ENCODE measurements at places on chromosomes 12 and 14.

GRCh38 chr14:103890821-103891666, 37.2 kb upstream of the TDRD9 start:
- no peak for DNase-seq

- DNase-seq, result no peak
Observed at GRCh38 chr12:54350743-54351142, 13.5 kb downstream of the GPR84 start.

- DNase-seq, result no peak
Observed at GRCh38 chr12:19794116-19794515, 354.8 kb downstream of the AEBP2 start.

DNA sequence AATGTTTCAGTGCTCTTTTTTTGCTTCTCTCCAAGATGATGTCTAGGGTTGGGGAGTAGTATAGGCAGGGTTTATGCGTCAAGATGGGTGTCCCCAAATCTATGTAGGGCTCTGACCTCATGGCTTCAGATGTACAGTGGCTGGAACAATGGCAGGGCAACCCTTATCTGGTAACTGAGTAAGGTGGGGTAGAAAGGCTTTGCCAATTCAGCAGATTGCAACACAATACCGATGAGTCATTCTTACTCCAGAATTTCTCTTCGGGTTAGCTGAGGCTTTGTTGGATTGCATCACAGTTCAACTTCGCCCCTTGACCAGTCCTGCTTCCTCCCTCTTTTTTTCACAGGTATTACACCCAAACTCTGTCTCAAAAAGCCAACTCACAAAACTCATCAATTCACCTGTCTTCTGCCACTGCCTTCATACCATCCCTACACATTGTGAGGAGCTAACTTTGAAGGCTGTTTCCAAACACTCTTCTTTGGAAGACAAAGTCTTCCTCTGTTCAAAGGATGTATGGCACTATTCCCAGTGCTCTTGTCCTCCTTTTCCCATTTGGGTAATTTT, 190.2 kb upstream of the CNOT2 start:
- DNase-seq, result peak; percentile 77

DNA sequence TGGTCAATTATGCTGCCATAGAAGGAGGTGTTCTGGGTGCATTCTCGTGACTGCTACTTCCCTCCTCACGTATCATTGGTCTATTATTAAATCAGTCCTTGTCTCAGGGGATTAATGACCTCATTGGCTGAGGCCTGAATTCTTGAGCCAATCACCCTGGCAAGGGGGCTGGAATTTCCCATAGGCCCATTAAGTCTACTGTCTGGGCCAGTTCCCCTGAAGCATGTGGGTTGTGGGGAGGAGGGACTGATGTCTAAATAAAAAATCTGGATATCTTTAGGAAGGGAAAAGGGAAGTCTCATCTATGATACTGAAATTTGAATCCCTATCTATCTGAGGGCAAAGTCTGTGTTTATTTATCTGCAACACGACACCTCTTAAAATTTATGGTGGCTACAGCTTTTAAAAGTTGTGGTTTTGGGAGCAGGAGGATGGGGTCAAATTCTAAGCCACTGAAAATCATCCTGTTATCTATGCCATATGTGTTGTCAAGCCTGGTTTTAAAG, 71.9 kb downstream of the DYRK2 start:
- DNase-seq, result peak; percentile 78

- no peak for DNase-seq
Observed at GRCh38 chr12:52258335-52258901, 16.0 kb upstream of the KRT86 start.

DNA sequence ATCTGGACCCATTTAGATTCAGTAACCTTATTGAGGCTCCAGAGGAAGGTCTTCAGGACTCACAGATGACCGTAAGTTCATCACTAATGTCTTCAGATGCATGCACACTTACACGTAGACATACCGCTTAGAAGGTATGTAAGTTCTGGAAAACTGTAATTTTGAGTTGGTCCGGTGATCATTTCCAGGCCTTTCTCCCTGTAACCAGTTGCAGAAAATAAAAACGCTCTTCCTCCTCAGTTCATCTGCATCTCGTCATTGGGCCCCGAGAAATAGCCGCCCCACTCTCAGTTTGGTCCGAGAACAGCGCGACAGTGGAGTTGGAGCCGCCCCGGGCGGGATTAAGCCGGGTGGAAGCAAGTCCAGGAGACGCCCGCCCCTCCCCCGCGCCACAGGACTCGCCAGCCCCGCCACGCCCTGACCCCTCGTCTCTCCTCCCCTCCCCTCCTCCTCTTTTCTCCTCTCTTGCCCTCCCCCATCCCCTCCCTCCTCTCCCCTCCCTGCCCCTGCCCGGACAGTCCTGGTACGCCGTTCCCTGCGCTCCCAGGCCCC, 83.7 kb downstream of the TNFAIP2 start:
- DNase-seq, result no peak

- DNase-seq, result no peak
Observed at GRCh38 chr12:79532907-79533288, 157.9 kb downstream of the PAWR start.

DNA sequence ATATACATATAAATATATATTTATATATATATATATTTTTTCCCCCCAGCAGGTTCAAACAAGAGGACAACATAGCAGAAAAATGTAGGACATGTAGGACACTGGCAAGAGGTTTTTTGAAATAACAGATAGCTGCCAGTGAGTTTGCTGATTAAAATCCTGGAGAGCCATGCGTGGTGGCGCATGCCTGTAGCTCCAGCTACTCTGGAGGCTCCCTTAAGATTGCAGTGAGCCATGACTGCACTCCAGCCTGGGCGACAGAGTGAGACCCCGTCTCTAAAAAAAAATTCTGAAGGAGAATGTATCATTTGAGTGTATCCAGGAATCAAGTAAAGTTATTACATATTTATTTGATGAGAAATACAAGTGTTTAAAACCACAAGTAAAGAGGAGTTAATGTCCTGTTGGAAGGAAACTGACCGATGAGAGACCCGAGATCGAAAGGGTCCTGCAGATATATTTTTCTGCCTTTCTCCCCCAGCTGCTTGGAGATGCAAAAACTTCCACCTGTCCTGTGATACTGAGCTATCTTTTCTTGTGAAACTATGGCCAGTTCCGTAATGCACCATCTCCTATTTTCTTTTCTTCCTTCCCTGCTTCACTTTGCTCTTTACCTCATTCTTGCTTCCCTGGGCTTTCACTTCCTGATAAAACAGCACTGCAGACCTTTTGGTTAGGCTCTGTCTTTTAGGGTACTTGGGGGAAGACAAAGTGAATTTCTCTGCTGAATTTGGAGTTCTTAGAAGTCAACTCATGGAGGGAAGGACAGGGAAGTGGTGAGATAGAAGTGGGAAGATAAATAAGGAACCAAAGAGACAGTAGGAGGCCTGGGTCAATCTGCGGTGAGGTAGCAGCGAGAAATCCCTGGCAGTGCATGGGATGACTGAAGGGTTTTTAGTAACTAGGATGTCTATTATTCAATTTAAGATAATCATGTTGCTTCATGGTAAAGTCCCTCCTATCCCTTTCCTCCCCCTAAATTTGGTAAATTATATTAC, 41.2 kb upstream of the SLC2A13 start:
- DNase-seq, result no peak

DNA sequence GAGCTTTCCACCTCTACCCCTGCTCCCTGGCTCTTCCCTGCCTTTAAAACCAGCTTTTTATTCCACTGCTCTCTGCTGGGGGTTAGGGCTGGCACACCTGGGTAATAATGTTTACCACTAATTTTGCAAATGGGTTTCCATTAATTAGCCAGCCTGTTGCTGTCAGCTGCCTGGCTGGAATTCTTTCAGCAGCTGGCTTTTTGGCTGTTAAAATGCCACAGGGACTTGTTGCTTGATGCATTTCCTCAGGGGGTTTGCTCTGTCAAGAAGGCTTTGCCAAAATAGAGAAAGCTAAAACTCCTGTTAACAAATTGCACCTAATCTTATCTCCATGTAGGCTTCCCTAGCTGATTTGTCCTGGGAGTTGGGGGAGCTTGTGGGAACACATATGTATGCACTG, 51.8 kb upstream of the PSMC1 start:
- DNase-seq, result no peak
